ENCODE measurements at places on chromosomes 7 and 10. TPM values are rescaled to one million over a fixed set of nuclear protein-coding genes. Genes with fewer than 3 reads are reported as not detected.

PNLIPRP2 gene
- not detected for total RNA-seq

POLR2J2 gene
- 5.3 TPM for total RNA-seq

TEX36 gene
- not detected for total RNA-seq

WDR86 gene
- not detected for total RNA-seq

UNCX gene
- not detected for total RNA-seq

MACC1 gene
- not detected for total RNA-seq

CCDC172 gene
- total RNA-seq, result not detected

NKX2-3 gene
- not detected for total RNA-seq

RPEL1 gene
- total RNA-seq, result 0.33 TPM

RNF148 gene
- 1.6 TPM for total RNA-seq

FBXL13 gene
- total RNA-seq, result 0.98 TPM

ADAM12 gene
- total RNA-seq, result 0.65 TPM

SFRP4 gene
- total RNA-seq, result not detected

CFAP70 gene
- 0.29 TPM for total RNA-seq

AMPH gene
- 0.10 TPM for total RNA-seq

SPACDR gene
- total RNA-seq, result 0.48 TPM

SBDS gene
- 77.1 TPM for total RNA-seq

USP6NL gene
- 29.6 TPM for total RNA-seq

C10orf143 gene
- 1.6 TPM for total RNA-seq

SFTPD gene
- 0.29 TPM for total RNA-seq

EVX1 gene
- total RNA-seq, result not detected

MACROH2A2 gene
- total RNA-seq, result not detected

ZNF365 gene
- under 0.01 TPM for total RNA-seq

HABP2 gene
- total RNA-seq, result not detected

BAIAP2L1 gene
- total RNA-seq, result 0.76 TPM

POU6F2 gene
- not detected for total RNA-seq

RNF133 gene
- total RNA-seq, result 0.98 TPM

METTL27 gene
- total RNA-seq, result 0.98 TPM

CYP3A4 gene
- not detected for total RNA-seq

STEAP1 gene
- total RNA-seq, result 39.6 TPM

PLXNA4 gene
- total RNA-seq, result 33.2 TPM

GPR37 gene
- total RNA-seq, result 0.76 TPM

KCNH2 gene
- total RNA-seq, result under 0.01 TPM

ASAH2 gene
- total RNA-seq, result 0.86 TPM

TYW1B gene
- 4.2 TPM for total RNA-seq

CYP2E1 gene
- 0.76 TPM for total RNA-seq

CRPPA gene
- total RNA-seq, result 1.3 TPM

HMX3 gene
- not detected for total RNA-seq

HECW1 gene
- not detected for total RNA-seq

AGR3 gene
- not detected for total RNA-seq
